ENCODE measurements at places on chromosomes 3 and 15.

- DNase-seq, result no peak
Observed at GRCh38 chr3:4972652-4973643, 6.3 kb upstream of the BHLHE40 start.

- no peak for DNase-seq
Observed at GRCh38 chr3:27724459-27725197, 2.5 kb upstream of the EOMES start.

DNA sequence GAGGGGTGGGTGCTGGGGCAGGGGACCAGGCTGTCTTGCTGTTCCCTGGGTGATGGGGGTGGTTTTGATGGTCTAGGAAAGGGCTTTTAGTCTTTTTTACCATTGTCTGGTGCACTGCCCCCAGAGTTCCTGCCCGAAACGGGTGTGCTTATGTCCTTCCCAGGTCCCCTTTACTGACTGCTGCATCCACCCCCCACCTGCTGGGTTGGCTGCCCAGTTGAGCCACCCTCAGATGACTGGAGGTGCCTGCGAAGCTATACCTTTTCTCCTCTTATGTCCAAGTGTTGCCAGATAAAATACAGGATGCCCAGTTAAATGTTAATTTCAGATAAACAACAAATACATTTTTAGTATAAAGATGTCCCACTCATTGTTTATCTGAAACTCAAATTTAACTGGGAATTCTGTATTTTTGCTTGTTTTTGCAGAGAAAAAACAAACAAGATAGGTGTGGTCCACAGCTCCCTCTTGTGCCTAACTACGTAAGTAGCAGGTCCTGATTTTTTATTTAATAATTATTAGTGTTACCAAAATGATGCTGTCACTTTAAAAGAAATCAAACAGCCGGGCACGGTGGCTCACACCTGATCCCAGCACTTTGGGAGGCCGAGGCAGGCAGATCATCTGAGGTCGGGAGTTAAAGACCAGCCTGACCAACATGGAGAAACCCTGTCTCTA is 6.1 kb upstream of the RPP14 start:
- DNase-seq, result peak; percentile 14

- DNase-seq, result no peak
Observed at GRCh38 chr3:53833053-53833645, 13.1 kb downstream of the CHDH start.

DNA sequence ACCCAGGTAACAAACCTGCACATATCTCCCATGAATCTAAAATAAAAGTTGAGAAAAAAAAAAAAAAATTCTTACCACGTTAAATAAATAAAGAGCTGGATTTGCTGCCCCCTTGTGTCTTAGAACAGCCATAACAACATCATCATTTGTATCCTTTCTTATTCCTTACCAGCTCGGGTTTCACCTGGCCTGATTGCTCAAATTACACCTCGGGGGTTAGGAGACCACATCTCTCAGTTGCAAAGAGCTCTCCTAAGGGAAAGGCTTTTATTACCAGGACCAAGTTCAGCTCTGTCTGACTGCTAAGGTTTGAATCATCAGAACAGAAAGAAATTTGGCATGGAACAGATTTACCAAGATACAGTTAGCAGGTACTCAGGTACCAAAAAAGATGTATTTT is 25.8 kb upstream of the RPL39L start:
- peak; percentile 27 for DNase-seq

DNA sequence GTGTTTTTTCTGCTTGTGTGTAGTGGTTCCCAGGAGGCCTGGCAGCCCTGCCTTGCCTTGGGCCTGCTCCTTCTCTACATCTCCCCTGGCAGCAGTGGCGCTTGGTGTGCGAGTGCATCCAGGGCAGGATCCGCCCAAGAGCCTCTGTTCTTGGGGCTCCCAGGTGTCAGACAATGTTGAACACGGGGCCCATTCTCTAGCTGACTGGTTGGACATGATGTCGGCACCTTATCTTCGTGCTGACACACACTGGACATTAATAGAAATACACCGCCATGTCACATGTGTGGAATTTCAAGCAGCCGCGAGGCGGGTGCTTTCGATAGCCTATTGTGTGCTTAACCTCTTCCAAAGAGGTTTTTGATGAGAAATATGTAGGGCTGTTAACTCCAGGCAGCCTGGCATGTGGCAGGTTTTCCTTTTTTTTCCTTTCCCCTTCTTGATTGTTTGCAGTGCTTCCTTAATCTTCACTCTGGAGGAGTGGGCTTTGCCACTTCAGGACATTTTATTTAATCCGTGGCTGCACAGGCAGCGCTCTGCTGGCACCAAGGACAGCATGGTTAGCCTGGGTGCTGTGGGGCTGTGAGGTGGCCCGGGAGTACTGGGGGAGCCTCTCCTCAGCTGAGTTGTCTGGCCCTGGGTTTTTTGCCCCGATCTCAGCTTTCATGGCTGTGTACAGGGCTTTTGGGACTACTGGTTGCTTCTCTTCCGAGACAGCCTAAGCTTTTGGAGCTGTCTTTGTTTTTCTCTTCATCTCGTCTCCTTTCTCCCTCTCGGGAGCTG is 42.5 kb downstream of the CHCHD6 start:
- no peak for DNase-seq

GRCh38 chr3:131329774-131330173 is 51.8 kb upstream of the NUDT16 start:
- no peak for DNase-seq

- DNase-seq, result peak; percentile 28
Observed at GRCh38 chr3:14175383-14176037, 2.9 kb downstream of the XPC start.

DNA sequence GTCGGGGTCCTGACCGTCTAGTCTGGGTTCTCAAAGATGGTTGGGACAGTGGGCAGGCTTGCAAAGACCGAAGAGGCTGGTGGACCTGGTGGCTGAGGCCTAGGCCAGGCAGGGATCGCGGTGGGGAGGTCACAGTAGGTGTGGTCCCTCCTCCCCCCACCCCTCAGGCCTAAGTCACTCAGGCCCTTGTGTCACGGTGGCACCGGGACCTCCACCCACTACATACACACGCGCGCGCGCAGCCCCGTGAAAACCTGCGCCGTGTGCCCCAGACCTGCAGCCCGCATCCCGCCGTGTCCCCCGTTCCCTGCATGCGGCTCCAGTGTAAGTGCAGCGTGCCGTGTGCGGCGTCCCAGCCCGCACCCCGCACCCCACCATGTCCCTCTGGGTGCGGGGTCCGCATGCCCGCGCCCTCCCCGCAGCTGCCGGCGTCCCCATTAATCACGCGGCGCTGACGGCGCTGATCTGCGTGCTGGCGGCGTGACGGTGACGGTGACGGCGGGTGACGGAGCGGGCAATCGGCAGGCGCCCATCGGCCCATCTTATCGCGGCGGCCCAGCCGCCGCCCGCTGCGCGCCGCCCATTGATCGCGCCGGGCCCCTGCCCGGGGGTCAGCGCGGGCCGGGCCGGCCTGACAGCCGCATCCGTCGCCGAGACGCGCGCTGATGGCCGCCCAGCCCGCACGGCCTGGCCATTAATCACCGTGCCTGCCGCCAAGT is 24.4 kb downstream of the SEC61A1 start:
- DNase-seq, result no peak

GRCh38 chr3:111152496-111152895 is 80.9 kb downstream of the NECTIN3 start:
- DNase-seq, result peak; percentile 48

GRCh38 chr3:2099028-2099671 is 484 bp downstream of the CNTN4 start:
- DNase-seq, result no peak

- DNase-seq, result no peak
Observed at GRCh38 chr15:98610991-98611390, 37.3 kb upstream of the IGF1R start.

GRCh38 chr3:129278966-129279906 is 566 bp downstream of the HMCES start:
- DNase-seq, result no peak

DNA sequence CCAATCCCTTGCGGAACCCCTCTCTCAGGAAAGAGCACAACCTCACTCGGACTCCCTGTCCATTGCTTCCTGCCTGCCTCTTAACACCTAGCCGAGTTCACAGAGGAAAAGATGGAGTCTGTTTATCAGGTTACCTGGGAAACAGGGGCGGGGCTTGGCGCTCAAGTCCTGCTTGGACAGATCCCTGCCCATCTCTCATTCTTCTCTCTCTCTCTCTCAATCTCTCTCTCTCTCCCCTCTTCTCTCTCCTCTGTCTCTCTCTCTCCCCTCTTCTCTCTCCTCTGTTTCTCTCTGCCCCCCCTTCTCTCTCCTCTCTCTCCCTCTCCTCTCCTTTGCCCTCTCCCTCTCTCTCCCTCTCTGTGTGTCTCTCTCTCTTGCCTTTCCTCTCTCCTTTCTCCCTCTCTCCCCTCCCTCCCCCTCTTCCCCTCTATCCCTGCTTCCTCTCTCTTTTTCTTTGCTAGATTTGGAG is at the start of gene EFHB:
Gene EFHB, minus strand, starts transcription at position 120 of the 469 bp plus-strand sequence. CDS start 199 bp downstream, outside the sequence.
- no peak for DNase-seq

GRCh38 chr3:71300951-71301393 is 282.6 kb downstream of the FOXP1 start:
- no peak for DNase-seq

Data from GM04504 (cell line).